ENCODE measurements at places on chromosomes 1 and 21. TPM values are rescaled to one million over a fixed set of nuclear protein-coding genes. Genes with fewer than 3 reads are reported as not detected.
A peak's percentile ranks its signal among the peaks of the same experiment; 100 is the strongest.

- DNase-seq, result no peak
Observed at GRCh38 chr1:224724566-224724965, 108.4 kb downstream of the CNIH3 start.

NBPF20 gene
- 5.5 TPM for total RNA-seq

SPATA46 gene
- total RNA-seq, result not detected

GRCh38 chr1:153608089-153608682 lies 4.8 kb downstream of the S100A16 start:
- no peak for DNase-seq

DNA sequence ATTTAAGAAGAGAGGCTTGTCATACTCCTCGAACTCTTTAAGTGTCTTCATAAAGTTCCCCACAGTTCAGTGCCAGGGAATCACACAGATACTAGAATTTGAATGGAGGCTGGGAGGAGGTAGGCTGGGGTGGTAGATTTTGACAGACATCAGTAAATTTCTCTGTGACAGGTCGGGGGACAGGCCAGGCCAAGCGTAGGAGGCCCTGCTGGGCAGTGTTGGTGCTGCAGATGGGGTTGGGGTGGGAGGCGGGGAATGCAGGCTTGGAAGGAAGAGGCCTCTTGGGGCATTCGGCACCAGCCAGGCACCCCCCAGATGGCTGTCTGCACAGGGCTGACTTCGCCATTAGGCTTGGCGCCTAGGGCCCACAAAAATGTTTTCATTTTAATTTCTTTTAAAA lies 84.0 kb downstream of the MAN1C1 start:
- DNase-seq, result no peak

DNA sequence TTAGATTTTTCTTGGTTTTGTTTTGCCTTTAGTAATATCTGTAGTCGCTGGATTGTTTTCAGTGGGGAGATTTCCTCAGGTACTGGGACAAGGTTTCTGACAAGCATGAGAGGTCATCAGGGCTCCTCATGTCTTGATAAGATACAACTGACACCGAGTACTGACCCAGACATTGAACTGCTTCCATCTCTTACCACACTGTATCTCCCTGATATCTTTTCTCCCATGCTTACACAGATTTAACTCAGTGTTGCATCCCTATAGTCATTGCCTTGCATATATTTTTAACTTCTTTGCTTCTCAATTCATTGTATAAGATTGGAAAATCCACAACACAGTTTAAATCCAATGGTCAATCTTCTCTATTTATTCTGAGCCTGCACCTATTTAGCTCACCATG lies 12.4 kb upstream of the CYB5R1 start:
- DNase-seq, result no peak

GRCh38 chr1:162178432-162178831 lies 108.9 kb downstream of the NOS1AP start:
- no peak for DNase-seq

DNA sequence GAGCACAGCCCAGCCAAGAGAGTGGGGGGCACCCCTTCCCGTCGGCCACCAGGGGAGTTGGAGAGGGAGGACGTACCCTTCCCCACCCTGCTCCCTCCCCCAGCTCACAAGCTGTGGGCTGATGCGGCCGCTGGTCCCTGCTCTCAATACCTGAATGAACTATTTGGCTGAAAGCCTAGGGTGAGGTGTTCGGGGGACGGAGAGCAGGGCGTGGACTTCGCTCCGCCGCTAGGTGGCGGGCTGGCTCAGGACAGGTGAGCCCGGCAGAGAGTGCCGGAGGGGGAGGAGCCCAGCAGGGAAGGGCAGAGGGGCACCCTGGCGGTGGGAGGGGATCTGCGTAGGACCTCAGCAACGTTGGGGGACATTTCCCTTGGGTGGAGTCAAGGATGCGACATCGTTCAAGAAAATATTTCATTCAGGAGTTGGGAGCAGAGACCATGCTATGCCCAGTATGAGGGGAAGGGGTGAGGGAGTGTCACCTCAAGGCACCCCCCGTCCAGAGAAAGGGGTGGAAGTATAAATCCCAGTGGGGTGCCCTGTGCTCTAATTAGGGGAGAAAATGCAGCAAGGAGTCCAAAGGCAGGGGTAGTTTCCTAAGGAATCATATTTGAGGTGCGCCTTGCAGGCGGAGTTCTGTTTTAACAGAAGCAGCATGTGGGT lies 12.0 kb upstream of the RHBG start:
- peak; percentile 71 for DNase-seq

DNA sequence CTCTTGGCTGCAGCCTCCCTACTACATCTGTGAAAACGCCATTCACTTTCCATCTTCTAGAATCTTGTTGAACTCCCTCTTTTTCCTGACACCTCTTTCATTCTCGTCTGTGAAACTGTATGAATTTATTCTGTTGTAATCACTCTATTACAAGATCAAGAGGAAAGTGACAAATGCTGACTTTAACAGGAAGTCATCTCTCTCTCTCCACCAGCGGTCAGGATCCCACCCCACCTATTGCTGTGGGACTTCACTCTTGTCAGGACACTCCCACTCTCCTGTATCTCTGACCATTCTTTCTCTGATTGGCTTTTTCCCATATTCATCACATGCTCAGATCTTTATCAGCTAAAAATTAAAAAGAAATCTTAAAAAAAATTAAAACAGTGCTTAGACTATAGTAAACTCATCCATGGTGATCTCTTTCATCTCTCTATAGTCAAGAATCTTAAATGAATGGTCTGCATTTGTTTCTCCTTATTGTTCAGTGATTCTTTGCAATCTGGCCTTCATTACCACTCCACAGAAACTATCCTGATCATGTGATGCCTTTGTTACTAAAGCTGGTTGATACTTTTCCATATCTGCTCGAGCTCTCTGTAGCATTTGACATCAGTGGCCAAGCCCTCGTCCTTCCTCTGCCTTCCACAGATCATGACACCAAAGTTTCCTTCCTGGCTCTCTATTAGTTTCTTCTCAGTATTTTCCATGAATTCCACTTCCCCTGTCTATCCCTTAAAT lies 113.6 kb downstream of the UCHL5 start:
- DNase-seq, result no peak

SLAMF8 gene
- 0.27 TPM for total RNA-seq

TRIM45 gene
- total RNA-seq, result 1.5 TPM

- DNase-seq, result no peak
Observed at GRCh38 chr1:115068826-115069585, 20.3 kb downstream of the TSPAN2 start.

DNA sequence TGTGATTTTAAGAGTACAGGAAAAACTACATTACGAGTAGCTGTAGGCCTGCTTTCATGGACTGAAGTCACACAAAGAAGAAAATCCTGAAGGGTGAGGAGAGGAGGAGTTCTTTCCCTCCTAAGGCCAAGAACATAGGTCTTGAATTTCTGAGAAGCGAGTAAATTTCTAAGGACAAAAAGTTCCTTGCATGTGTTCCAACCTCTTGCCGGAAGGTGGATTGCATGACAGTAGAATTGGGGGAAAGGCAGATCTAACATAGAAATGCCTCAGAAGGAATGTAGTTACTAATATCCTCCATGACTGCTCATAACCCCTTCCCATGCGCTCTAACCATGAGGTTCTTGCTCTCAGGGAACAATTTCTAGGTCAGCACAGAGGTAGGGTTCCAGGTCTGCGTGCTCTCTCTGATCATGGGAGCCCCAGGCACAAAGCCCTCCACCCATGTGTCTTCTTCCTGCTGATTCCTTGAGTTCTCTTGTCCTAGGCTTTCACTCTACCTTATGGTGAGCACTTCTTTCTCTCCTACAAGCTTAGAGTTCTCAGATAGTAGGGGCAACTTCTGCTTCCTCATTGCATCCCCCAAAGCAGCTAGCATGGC lies 13.7 kb downstream of the CD2 start:
- no peak for DNase-seq

DNA sequence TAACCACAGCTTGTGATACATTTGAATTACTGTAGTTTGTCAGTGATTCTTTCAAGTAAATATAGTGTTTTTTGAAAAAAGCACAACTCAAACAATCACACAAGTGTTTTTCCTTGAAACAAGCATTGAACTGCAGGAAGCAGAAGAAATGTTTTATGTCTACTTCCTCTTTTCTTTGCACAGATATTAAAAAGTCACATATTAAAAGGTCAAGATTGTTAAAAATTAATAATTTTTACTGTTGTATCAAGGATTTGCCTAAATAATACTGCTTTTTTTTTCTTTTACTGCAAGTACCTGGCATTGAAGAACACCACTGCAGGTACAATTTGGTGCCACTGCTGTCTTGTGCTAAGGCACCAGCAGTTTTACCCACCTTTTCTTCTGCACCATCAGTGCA lies 214.2 kb upstream of the C1orf105 start:
- DNase-seq, result no peak

PTGER3 gene
- 0.22 TPM for total RNA-seq

SIM2 gene
- not detected for total RNA-seq

LCE2B gene
- not detected for total RNA-seq

HES2 gene
- total RNA-seq, result not detected

- DNase-seq, result no peak
Observed at GRCh38 chr1:236465231-236465958, 58.4 kb upstream of the LGALS8 start.

RNU1-2 gene
- total RNA-seq, result 4,195 TPM

TMEM82 gene
- not detected for total RNA-seq

GRCh38 chr1:244327533-244327932 lies 124.2 kb downstream of the ADSS2 start:
- no peak for DNase-seq

GRCh38 chr1:160558660-160559380 lies 20.5 kb downstream of the CD84 start:
- DNase-seq, result no peak

RHCE gene
- total RNA-seq, result not detected

DNA sequence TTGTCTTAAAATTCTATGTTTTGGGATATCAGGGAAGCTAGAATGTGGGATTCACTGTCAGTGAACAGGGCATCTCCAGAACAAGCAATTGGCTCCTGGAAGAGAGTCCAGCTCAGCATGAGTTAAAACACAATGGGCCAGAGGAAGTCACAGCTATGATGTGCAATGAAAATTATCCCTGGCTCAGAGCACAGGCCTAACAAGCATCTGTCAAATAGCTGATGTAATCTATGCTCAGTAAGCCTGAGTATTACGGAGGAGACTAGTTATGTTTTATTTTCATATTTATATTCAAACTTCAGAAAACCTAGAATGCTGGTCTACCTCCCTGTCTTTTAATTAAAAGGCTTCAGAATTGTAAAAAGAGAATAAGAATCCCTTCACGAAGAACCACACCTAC lies 41.6 kb downstream of the PARP1 start:
- no peak for DNase-seq

- no peak for DNase-seq
Observed at GRCh38 chr1:201336711-201337450, 40.6 kb downstream of the TNNT2 start.

DNA sequence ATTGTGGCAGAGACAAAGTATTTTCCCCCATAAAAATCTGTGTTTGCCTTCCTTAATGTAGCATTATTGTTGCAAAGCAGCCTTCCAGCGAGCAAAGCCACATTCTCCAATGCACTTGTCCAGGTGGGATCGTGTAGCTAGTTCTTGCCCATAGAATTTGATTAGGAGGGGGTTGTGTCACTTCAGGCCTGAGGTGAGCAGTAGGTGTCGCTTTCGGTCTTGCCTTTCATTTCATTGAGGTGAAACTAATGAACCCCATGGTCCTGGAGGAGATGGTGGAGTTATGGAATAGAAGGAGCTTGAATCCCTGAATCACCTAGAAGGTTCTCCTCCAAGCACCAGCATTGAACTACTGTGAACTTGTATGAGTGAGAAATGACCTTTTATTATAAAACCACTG lies 318.9 kb upstream of the PBX1 start:
- DNase-seq, result no peak

KRTAP19-3 gene
- total RNA-seq, result not detected

DNA sequence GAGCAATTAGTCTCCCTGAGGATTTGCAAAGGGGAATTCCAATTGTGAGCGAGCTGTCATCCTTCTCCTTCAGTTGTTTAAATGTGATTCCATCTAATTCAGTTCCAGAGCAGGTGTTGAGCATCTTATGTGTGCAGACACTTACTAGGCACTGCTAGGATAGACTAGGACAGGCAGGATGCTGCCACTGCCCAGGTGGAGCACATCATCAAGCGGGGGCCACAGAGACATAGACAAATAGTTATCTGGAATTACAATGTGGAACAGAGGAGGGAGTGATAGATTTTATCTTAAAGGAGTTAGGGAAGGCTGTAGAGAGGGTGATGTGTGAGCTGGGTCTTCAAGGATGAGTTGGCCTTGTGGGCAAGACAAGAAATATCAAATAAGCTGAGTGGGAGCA lies 55.9 kb downstream of the CDC7 start:
- no peak for DNase-seq

DNA sequence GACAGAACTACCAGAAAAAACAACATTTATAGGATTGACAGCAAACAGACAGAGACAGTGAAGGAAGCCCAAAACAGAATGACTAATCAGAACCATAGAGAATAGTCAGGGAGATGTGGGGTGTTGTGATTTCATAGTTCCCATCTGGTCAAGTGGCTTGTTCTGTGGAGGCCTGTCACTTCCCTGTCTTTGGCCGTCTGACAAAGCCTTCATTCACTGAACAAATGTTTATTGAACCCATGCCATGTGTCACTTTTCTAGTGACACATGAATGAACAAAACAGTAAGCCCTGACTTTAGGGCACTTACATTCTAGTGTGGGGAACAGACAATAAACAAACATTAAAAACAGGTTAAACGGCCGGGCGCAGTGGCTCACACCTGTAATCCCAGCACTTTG lies 3.2 kb upstream of the SRRM1 start:
- no peak for DNase-seq

DNA sequence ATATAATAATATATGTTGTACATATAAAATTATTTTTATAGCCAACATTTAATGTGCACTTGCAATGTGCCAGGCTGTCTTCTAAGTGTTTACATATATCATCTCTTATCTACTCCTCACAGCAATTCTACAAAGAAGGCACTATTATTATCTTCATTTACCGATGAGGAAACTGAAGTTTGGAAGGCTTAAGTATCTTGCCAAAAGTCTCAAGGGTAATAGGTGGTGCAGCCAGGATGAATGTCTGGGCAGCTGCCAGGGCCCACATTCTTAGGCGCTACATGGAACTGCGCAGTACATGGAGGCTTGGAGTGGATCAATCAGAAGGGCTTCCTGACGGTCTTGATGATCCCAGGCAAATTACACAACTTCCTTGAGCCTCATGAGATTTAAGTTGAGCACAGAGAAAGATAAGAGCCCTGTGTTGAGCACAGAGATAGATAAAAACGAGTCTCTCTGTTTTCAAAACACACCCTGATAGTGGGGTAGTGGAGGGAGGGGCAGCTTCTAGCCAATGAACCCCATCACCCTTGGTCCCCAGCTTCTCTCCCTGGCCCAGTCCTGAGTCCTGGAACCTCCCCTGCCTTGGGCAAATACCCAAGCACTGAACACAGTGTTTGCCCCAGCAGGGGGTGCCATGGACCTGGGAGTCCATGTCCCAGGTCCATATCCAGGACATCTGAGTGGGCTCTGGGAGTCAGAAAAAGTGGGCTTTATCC lies 9.2 kb downstream of the POU3F1 start:
- no peak for DNase-seq

DCST2 gene
- total RNA-seq, result 1.0 TPM

GRCh38 chr1:46137916-46138315 lies 5.5 kb upstream of the PIK3R3 start:
- DNase-seq, result no peak

Measured in activated B cell treated with CpG ODN at 0.5 μM for 24 hours (primary cell).